ENCODE measurements at places on chromosomes 1 and 21.

- DNase-seq: no peak
These were observed 36.4 kb upstream of the LMX1A start for GRCh38 chr1:165392634-165393571.

DNA sequence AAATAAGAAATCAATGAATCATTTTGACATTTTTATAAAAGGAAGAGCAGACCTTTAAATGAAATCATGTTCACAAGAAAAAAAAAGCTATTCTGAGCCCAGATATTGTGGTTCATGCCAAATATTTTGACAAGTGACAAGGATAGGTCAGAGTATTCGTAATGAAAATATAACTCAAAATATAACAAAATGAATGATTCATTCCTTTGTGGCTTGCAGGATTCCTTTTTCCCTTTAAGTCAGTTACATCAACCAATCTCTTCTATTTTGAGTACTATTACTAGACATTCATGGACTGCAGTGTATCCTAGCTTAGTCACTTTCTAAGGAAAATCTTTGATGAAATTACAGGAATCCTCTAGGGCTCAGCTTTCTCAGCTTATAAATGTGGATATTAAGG is 188.7 kb downstream of the COL11A1 start:
- DNase-seq: no peak

GRCh38 chr1:116877141-116877818 is 32.4 kb upstream of the PTGFRN start:
- DNase-seq: no peak

DNA sequence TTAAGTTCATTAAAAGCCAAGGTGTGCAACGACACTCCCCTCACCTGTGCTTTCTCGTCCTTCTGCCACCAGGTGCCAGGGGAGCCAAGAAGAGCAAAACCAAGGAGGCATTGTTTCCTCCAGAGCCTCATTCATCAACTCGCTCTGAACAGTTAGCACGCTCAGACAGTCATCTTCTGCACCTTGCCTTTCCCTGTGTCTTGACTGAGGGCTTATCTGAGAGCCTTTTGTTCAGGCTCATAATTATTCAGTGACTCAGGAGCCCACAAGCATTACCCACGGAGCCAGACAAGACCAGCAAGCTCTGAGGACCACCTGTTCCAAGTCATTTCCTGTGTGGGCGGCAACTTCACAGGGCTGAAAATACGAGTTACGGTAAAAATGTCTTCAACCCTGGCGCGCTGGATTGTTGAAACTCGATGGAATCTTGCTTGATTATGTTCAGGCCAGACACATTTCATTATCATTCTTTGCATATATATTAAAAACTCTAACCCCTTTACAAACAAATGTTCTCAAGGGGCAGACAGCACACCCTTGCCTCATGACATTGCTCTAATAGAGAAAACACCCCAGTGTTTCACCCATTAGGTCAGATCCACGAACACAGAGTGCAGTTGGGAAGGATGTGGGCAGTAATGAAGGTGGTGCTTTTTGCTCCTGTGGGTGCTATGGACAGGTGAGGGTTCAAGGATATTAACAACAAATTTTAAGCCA is 89.7 kb upstream of the RUNX1 start:
- no peak for DNase-seq

DNA sequence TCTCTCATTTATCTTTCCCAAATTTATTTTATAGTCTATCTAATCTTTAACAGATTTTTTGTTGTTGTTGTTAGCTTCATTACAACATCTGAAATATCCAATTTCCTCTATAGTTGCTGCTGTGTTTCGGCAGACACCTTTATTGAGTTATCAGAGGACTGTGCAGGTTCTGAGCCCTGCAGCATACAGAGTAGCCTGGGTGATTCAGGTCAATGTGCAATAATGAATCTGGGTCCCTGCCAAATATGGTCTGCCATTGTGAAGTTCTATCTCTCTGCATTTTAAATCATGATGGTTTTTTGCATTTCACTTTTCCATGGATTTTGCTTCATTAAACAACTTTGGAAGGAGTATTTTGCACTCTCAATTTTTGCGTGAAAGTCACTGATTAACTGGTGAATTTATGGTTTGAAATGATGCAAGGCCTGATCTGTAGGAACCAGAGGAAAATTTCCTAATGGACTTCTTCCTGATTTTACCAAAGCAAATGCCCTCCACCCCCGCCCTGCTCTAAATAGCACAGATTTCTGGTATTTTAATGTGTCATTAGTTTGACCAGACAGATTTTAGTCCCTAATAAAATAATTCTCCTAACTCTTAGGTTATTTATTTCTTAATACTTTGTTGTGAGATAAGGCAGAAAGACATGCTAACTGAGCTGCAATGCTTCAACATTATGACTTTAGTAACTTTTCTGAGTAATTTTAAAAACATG is 402.3 kb downstream of the PTBP2 start:
- DNase-seq: no peak

DNA sequence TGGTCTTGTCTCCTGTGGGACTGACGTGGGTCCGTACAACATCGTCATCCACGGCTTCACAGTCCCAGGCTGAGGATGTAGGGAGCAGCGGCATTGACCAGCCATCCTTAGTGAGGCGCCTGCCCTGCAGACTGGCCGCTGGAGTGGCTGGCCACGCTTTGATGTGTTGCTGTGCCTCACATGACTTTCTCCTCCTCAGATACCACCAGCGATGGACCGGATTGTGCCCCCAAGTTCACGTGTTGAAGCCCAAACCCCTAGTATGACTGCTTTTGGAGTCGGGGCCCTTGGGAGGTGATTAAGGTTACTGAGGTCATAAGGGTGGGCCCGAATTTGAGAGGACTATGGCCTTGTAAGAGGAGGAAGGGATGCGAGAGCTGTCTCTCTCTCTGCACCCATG is 122.5 kb downstream of the PCBP3 start:
- DNase-seq: no peak

Measured in cortex of kidney (tissue), 1 donor.